ENCODE measurements at places on chromosomes 7 and 10. TPM values are rescaled to one million over a fixed set of nuclear protein-coding genes. Genes with fewer than 3 reads are reported as not detected.

Gene TRIM73
- 0.72 TPM for total RNA-seq

Gene IKZF1
- 0.16 TPM for total RNA-seq

- H3K4me3 ChIP-seq = no peak overlapping the region
- no peaks in the 10 kb centered on the region for H3K27me3 ChIP-seq
- no peaks in the 10 kb centered on the region for H3K4me1 ChIP-seq
- no peaks in the 10 kb centered on the region for H3K36me3 ChIP-seq
- no peak overlapping the region for H3K27ac ChIP-seq
Measured at GRCh38 chr10:111784436-111784835, 399.1 kb downstream of the GPAM start.

Gene CDK1
- total RNA-seq = 31.7 TPM

- H3K4me1 ChIP-seq = peaks cover 32% of the 10 kb centered on the region
- no peak for DNase-seq
- peak overlapping the region; percentile 67 for H3K27ac ChIP-seq
- H3K27me3 ChIP-seq = no peaks in the 10 kb centered on the region
Measured at GRCh38 chr10:132572545-132572937, 35.0 kb downstream of the INPP5A start.

GRCh38 chr7:116661865-116662264 is 10.1 kb upstream of the MET start:
- no peak overlapping the region for H3K4me3 ChIP-seq
- H3K4me1 ChIP-seq = no peaks in the 10 kb centered on the region
